Natural killer cell treated with Interleukin-12 subunit alpha and Interleukin-12 subunit beta and Interleukin-15 and Interleukin-18, amount 100 ng/mL, for 72 hours (primary cell): ENCODE measurements at places on chromosomes 6 and 20. TPM values are rescaled to one million over a fixed set of nuclear protein-coding genes. Genes with fewer than 3 reads are reported as not detected.
A peak's percentile ranks its signal among the peaks of the same experiment; 100 is the strongest.

The CLVS2 gene
- total RNA-seq, result not detected

- DNase-seq, result no peak
Observed at GRCh38 chr6:19869464-19869863, 32.3 kb downstream of the ID4 start.

The MYMX gene
- total RNA-seq, result not detected

- no peak for DNase-seq
Observed at GRCh38 chr6:24444588-24444987, 41.9 kb downstream of the MRS2 start.

The PSORS1C2 gene
- total RNA-seq, result not detected

DNA sequence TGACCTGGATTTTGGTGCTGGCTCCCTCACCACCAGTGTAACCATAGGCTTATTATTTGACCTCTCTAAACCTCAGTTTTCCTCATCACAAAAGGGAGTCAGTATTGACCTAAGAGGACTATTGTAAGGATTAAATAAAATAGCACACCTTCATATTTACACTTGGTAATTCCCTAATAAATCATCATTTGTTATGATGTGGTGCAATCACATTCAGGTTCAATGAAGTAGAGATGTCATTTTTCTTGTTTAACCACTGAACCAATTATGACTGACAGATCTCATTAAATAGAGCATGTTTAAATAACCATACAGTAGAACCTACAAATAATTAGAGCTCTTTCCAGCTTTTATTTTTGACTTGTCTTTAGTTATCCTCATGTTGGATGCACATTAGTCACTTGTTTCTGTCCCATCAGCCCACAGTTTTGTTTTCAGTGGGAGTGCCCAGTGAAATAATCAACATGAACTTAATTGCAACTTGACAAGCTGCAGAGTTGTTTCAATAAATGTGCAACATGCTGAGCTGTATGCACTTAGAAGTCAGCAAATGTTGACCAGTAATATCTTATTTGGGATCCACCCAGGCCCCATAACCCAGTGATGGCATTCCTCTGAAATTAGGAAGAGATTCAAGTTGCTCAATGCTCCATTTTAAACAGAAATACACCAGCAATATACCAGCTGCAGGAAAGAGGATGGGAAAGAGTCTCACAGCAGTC is 451.7 kb upstream of the MARCKS start:
- no peak for DNase-seq

- no peak for DNase-seq
Observed at GRCh38 chr6:81371930-81372329, 380.6 kb downstream of the TENT5A start.

- DNase-seq, result no peak
Observed at GRCh38 chr6:39769012-39769411, 23.2 kb upstream of the DAAM2 start.

DNA sequence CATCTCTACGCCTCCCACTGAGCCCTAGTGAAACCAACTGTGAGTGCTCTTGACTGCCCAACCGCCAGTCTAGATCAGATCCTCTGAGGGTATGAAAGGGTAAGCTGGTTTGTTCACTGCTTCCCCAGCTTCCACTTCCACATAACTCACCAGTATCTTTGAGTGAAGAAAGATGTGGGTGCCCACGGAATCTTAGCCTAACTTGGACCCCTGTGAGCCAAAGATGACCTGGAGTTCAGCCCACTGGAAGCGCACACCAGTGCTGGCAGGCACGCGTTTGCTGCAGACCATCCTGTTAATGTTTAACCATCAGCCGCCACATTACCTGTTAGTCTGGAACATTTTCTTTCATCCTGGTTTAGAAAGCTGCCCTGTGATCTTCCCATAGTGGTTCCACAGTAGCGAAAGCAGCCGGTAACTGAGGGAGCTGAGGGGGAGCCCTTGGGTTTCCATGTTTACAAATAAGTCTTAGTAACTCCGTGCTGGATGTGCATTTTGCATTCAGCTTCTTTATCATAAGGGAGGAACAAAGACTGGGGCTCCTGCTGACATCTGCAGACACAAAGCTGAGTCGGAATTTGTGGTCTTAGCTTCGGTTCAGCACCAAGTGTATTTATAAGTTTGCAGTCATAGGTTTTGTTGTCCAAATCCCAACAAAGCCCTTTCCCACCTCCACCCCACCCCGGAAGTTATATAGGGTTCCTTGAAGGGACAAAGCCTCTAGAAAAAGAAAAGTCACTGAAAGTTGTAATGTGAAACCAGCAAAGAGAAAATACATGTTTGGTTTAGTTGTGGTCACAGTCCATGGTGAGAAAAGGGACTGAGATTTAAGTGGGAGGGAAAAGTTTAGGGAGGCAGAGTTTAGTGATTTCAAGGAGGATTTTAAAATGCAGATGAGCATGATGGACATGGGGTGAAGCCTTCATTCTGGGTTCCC is 71.0 kb downstream of the SSR1 start:
- no peak for DNase-seq

DNA sequence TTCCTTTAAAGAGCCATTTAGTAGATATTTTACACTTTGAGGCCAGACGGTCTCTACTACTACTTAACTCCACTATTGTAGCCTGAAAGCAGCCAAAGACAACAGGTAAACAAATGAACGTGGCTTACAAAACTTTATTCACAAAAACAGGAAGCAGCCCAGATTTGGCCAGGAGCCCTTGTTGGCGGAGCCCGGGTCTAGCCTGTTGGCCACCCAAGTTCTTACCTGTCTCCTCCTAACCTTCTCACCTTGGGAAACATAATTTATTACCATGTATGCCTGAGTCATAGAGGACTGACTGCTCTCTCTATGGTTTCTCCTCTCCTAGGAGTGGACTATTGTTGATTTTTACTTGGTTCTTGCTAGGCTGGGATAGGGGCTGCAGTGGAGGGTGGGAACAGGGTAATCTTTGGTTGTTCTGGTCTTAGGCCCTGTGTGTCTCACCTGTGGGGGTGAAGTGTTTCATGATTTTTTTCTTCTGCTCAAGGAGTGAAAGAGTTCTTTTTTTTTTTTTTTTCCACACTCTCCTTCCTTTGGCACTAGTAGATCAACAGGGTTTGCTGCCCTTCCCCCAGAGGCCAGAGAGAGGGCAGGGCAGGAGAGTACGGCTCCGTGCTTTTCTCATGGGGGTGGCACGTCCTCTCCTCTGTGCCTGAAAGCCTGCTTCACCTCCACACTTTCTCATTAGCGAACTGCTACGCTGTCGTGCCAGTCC is 90.0 kb downstream of the RPP40 start:
- no peak for DNase-seq

DNA sequence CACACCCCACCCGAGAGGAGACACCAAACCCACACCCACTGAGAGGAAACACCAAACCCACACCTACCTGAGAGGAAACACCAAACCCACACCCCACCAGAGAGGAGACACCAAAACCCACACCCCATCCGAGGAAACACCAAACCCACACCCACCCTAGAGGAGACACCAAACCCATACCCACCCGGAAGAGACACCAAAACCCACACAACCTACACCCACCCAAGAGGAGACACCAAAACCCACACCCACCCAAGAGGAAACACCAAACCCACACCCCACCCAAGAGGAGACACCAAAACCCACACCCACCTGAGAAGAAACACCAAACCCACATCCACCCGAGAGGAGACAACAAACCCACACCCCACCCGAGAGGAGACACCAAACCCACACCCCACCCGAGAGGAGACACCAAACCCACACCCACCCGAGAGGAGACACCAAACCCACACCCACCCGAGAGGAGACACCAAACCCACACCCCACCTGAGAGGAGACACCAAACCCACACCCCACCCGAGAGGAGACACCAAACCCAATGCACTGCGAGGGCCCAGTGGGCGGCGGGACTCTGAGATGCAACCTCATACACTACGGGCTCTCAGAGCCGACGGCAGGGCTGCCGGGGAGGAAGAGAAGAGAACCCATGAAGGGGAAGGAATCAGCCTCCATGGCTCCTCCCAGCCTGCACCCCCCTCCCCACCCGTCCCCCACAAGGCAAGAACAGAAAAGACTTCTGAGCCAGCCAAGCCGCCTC is 83.3 kb downstream of the TAF4 start:
- no peak for DNase-seq

- no peak for DNase-seq
Observed at GRCh38 chr6:67956352-67956751, 678.7 kb upstream of the ADGRB3 start.

GRCh38 chr6:146546443-146547043 is 2.9 kb downstream of the RAB32 start:
- no peak for DNase-seq

GRCh38 chr6:124679387-124679786 is 282.9 kb upstream of the RNF217 start:
- DNase-seq, result no peak

DNA sequence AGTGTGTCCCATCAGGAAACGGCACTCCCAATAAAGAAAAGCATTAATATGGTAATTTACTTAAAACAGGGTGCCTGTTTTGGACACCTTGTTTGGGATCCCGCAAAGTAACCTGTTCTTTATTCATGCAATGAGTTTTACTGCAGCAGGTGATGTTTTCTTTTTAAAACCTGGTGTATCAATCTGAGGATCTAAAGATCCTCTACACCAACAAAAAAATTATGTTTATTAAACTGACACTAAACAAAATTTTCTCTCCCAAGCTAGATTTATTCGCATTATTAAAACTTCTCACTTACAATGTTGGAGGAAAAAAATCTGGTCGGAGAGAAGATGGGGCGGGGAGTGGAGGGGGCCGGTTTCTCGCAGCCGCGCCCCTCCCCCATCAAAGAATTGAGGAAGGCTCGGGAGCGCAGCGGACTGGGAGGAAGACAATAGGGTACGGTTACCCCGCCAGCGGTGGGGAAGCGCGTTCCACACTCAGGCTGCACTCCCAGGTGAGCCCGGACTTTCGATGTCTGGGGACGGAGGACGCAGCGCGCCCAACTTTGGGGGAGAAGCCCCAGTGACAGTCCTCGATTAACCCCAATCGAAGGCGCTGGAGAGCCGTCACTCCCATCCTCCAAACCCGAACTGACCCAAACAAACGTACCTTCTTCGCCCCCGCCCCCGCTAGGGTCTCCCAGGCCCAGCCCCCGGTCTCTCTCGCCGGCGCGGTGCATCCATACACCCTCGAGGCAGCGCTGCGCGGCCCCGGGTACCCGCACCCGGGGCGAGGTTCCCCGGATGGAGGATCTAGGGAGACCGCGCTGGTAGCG is 1.3 kb downstream of the CD24 start:
- DNase-seq, result no peak

The FAM162B gene
- not detected for total RNA-seq

- DNase-seq, result peak; percentile 46
Observed at GRCh38 chr20:61628901-61629601, 377.0 kb downstream of the CDH4 start.

GRCh38 chr6:142679907-142680700 is 264.9 kb downstream of the HIVEP2 start:
- no peak for DNase-seq

DNA sequence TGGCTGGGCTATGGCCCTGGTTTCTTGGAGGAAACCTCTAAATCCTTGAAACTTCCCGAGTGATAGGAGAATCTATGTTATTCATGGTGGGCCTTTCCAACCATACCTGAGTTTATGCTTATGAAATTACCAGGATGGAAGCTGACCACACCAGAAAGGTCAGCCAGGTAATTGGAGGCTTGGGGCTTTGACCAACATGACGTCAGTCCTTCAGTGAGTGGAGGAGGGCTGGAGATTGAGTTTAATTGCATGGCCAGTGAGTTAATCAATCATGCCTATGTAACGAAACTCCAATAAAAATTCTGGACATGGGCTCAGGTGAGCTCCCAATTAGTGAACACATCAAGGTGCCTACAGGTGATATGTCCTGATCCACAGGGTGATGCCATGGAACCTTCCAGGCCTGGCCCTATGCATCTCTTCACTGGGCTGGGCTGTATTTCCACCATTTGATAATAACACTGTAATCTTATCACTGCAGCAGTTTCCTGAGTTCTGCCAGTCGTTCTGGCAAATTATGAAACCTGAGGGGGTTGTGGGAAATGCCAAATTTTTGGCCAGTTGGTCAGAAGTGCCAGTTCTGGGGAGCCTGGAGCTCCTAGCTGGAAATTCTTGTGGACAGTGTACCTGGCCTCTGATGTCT is 106.5 kb downstream of the CDH26 start:
- DNase-seq, result no peak

The GDAP1L1 gene
- not detected for total RNA-seq

- no peak for DNase-seq
Observed at GRCh38 chr6:157999168-158000051, 17.7 kb downstream of the SYNJ2 start.

DNA sequence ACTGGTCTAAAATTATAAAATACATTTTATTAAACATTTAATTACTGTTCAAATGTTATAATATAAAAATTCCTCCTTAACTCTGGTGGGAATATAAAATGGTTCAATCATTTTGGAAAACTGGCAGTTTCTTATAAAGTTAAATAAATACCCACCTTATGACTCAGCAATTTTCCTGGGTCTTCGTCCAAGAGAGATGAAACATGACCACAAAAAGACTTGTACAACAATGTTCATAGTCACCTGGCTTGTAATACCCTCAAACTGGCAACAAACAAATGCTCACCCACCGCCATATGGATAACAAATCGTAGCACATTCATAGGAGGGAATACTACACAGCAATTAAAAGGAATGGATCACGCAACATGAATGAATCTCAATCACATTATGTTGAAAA is 66.0 kb upstream of the RIN2 start:
- no peak for DNase-seq

- no peak for DNase-seq
Observed at GRCh38 chr6:70110126-70111022, 192.5 kb downstream of the COL9A1 start.

The TCP11 gene
- not detected for total RNA-seq

GRCh38 chr20:40887105-40887504 is 141.5 kb upstream of the TOP1 start:
- no peak for DNase-seq

- no peak for DNase-seq
Observed at GRCh38 chr6:126091466-126091865, 105.1 kb downstream of the TRMT11 start.

- DNase-seq, result peak; percentile 64
Observed at GRCh38 chr6:155050311-155050710, 55.2 kb downstream of the TIAM2 start.

The OR2H2 gene
- total RNA-seq, result not detected
